Stimulated activated naive CD4-positive, alpha-beta T cell treated with Interleukin-2 at 50 U/mL for 16 hours (primary cell): ENCODE measurements at places on chromosomes 2 and 18.

GRCh38 chr2:68359889-68360288, 5.2 kb upstream of the PLEK start:
- DNase-seq, result no peak

GRCh38 chr18:80033181-80034067, 810 bp upstream of the RBFA start:
- peak; percentile 83 for DNase-seq

- DNase-seq, result no peak
These were observed 43.7 kb downstream of the MYO3B start for GRCh38 chr2:170221317-170222288.

- no peak for DNase-seq
These were observed 767.8 kb upstream of the ZEB2 start for GRCh38 chr2:145287736-145288135.

DNA sequence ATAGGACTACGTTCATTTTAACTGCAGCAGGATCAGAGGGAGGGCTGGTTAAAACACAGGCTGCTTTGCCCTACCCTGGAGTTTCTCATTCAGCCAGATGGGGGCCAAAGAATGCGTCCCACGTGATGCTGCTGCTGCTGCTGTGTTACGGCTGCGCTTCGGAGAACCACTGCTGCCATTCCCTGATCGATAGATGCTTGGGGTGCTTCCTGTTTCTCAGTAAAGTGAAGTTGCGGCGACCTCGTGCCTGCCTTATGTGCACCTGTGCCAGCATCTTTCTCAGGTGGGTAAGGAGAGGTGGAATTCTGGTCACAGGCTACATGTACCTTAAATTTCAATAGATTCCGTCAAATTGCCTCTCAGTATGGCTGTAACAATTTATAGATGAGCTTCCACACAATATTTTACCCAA, 24.7 kb upstream of the TOGARAM2 start:
- DNase-seq, result peak; percentile 43

- no peak for DNase-seq
These were observed 16.3 kb upstream of the LYG1 start for GRCh38 chr2:99317161-99317872.
